ENCODE measurements at places on chromosomes 6 and 20.
A peak's percentile ranks its signal among the peaks of the same experiment; 100 is the strongest.

GRCh38 chr6:33299237-33299944, 649 bp upstream of the RGL2 start:
- peak; percentile 91 for DNase-seq

GRCh38 chr20:4656491-4656890, 65.2 kb upstream of the PRND start:
- no peak for DNase-seq

GRCh38 chr6:10393544-10394225, 21.2 kb downstream of the TFAP2A start:
- no peak for DNase-seq

DNA sequence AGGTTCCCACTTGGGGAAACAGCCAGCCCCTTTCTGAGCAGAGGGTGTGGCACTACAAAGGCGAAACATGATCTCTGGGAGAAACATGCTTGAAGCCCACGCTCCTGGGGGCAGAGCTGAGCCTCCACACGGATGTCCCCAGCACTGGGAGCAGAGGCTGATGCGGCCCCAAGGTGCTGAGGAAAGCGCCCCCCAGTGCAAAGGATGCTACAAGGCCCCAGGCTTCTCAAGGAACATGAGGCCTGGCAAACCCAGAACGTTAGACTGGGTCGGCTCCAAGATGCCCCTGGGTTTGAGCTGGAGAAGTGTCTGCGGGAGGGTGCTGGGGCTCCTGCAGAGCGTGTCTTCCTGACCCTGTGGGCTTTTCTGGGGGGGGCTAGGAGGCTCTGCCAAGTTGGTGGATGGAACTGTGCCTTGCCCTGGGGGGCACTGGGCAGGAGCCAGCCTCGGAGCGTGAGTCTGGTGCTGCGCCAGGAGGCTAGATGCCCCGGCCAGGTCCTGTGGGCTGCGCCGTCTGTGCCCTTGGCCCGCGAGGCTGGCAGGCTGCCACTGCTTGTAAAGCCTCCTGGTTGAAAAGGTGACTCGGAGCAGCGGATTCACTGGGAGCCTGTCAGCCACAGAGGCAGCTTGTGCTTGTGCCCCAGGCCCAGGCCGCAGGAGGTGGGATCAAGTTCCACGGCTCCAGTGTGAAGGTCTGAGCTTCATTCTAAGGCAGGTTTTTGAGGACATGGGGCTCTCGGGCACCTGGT, 8.1 kb downstream of the SYNJ2 start:
- peak; percentile 80 for DNase-seq

GRCh38 chr6:170393033-170393432, 86.5 kb downstream of the FAM120B start:
- no peak for DNase-seq

DNA sequence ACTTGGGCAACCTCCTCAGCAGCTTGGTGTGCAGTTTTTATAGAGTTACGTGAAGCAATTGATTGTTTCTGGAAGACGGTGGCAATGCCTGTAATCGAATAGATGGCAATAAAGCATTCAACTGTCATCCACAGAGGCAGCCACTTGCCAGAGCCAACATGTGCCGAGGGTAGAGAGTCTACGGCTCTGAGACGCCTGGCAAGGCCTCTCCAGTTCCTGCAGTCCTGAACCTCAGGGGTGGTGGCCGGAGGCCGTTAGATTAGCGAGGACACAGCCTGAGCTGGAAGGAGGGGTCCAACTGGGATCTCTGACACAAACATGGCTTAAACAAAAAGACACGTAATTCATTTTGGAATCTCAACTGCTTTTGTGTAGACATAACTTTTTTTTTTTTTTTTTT, 775 bp upstream of the TTLL2 start:
- no peak for DNase-seq

GRCh38 chr6:156807028-156807427, 29.9 kb downstream of the ARID1B start:
- DNase-seq, result no peak

- DNase-seq, result no peak
Measured at GRCh38 chr20:23143986-23144690, 58.0 kb upstream of the CD93 start.

- DNase-seq, result no peak
Measured at GRCh38 chr20:46694484-46694883, 5.2 kb upstream of the TP53RK start.

DNA sequence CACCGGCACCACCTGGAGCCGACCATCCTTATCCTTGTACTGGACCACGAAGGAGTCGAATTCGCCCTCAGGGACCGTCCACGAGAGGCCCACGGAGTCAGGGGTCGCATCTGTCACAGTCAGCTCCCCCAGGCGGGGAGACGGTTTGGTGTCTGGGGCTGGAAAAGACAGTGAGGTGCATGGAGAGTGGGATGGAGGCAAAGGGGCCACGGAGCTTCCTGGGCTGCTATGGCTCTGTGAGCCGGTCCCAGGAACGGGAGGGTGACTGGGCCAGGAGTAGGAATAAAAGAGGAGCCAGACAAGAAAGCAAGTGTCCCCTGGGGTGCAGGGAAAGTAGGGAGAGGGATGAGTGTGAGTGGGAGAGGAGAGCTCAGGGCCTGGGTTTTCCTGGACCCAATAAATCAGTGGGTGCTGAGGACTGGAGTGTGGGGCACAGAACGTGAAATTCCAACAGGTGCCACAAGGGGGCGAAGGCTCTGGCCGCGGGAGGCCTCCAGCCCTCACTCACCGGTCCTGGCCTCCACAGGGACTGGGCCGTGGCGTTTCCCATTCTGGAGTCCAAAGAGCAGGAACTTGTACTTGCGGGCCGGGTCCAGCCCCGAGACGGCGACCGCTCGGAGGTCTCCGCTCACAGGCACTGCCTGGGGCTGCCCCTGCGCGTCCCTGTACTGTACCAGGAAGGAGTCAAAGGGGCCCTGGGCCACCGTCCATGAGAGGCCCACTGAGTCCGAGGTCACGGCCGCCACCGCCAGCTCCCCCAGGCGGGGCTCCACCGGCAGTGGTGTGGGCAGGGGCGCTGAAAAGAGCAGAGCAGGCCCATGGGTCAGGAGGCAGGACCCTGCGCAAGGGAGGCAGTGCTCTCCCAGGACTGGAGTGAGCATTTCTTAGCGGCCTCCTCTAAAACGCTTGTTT, 9.9 kb downstream of the CYP21A2 start:
- DNase-seq, result peak; percentile 2

DNA sequence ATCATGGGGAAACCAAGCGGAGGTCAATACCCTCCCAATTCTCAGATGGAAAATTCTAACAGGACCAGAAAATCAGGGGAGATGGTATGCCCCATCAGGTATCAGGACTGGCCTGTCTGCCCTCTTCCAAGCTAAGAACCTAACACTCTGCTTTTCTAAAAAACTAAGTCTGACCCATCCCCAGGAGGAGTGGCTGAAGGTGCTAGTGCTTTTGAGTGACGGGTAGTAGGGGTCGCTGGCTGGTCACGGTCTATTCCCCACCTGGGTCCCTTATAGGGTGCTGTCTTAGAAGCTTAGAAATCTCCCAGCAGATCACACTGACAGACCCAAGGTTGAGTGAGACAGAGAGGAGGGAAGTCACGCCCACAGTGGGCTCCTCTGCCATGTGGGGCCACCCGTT, 9.6 kb downstream of the ABHD16A start:
- no peak for DNase-seq

DNA sequence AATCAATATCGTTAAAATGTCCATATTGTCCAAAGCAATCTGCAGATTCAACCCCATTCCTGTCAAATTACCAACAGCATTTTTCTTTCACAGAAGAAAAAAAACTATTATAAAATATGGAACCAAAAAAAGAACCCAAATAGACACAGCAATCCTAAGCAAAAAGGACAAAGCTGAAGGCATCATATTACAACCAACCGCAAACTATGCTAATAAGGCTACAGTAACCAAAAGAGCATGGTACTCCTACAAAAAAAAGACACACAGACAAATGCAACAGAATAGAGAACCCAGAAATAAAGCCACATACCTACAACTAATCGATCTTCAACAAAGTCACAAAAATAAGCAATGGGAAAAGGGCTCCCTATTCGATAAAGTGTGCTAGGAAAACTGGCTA, 49.2 kb downstream of the RNGTT start:
- DNase-seq, result no peak

DNA sequence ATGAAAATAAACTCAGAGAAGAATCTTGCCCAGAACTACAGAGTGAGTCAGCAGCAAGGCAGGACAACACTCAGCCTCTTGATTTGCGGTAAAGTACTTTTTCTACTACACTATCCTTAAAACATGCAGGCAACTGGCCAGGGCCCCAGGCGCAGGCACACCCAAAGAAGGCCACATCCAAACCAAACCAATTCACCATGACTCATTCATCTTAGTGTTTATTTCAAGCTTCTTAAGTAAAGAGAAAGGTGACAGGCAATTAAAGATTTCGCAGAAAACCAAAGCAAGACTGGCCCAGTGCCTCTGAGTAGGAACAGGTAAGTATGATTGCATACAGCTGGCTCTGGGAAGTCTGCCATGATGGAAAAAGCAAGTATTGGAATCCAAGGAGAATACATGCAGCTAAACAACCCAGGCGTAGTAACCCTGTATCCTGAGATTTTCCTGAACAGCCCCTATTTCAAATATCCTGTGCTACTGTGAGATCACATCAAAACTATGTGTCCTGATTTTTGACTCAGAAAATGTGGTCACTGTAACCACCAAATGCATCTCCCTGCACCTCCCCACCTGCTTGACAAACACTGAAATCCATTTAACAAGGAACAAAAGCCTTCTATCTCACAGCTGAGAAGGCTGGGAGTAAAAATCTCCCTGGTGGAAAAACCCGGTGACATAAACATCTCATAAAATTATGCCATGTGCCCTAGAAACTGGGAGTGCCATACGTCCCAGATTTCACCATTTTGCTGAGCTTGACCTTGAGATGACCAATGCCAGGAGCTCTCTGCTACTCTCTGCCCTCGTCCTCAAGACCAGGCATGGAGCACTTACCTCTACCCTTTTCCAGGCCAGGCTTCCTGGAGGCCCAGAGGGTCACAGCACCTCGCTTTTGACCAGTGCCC, 12.4 kb downstream of the WFDC3 start:
- DNase-seq, result no peak

Measured in NCI-H2171 (cell line).